ENCODE measurements at places on chromosomes 11 and 22. TPM values are rescaled to one million over a fixed set of nuclear protein-coding genes. Genes with fewer than 3 reads are reported as not detected.

- no peak overlapping the region for H3K27ac ChIP-seq
- H3K4me3 ChIP-seq = no peak overlapping the region
- peaks cover 4% of the 10 kb centered on the region for H3K36me3 ChIP-seq
- H3K4me1 ChIP-seq = peaks cover 16% of the 10 kb centered on the region
- DNase-seq = no peak
- no peaks in the 10 kb centered on the region for H3K27me3 ChIP-seq
Measured at GRCh38 chr11:68467201-68467834, 6.8 kb downstream of the PPP6R3 start.

GRCh38 chr22:50253046-50253915 is 2.2 kb upstream of the HDAC10 start:
- DNase-seq = no peak
- no peak overlapping the region for H3K4me3 ChIP-seq
- H3K27ac ChIP-seq = no peak overlapping the region

The TTC12 gene
- 22.9 TPM for polyA plus RNA-seq

DNA sequence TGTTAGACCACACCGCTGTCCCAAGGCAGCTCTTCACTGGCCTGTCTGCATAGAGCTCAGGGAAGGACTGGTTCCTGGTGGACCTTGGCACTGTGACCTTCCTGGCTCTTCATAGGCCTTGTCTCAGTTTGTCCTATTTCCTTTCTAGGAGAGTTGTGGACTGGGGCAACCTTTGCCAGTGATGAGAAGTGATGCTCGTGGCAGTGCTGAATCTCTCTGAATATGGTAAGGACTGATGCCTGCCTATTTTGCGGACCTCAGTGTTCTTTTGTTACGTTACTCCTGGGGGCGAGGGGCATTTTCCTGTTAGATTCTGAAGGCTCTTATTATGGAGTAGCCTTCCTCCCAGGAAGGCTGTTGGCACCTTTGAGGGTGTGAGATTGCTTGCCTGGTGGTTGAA is 24.2 kb downstream of the CABIN1 start:
- H3K27me3 ChIP-seq = no peaks in the 10 kb centered on the region
- no peak for DNase-seq
- peaks cover 6% of the 10 kb centered on the region for H3K36me3 ChIP-seq
- peaks cover 12% of the 10 kb centered on the region for H3K4me1 ChIP-seq

DNA sequence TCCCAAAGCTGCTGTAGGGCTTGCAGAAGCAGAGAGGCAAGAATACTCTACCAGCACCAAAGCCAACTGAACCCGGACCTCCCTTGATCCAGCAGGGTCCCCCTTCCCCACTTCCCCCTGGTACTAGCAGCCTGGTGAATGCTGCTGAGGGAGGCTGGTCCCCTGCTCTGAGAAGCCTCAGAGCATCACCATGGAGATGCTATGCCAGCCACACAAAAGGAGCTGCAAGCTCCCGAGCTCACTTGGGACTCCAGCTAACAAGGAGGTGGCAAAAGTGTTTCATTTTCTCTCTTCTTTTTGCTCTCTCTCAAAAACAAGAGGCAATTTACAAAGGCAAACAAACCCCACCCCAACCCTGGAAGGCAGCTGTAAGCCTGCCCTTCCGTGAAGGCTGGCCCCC is 509.8 kb downstream of the BUD13 start:
- no peaks in the 10 kb centered on the region for H3K4me1 ChIP-seq
- no peaks in the 10 kb centered on the region for H3K36me3 ChIP-seq
- H3K27ac ChIP-seq = no peak overlapping the region
- DNase-seq = no peak

The DDIAS gene
- polyA plus RNA-seq = 4.4 TPM

DNA sequence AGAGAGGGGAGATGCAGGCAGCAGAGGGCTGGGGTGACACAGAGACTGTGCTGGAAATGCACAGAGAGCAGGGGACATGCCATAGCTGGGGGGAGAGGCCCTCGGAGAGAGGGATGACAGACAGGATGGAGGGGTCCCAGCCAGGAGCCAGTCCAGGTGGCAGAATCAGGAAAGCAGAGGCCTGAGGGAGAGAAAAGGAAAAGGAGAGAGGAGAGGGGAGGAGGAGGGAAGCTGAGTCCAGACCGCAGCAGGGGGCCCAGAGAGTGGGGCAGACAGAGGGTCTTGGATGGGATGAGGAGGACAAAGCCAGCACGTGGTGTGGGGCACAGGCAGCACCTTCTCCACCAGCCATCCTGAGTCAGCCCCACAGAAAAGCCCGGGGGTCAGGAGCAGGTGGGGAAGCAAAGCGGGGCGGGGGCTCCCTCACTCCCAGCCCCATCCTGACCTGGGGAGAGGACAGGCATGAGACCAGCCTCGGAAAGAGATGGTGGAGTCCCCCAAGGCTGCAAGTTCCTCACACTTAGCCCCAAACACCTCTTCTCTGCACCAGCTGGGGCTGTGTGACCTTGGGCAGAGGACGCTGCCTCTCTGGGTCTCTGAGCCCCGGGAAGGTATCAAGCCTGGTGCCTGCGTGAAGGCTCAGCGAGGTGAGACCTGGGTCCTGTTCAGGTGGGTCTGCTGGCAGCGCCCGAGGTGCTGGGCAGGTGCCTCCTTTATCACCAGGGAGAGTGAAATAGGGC is 48.0 kb downstream of the IGLL1 start:
- H3K27me3 ChIP-seq = no peaks in the 10 kb centered on the region
- no peak overlapping the region for H3K27ac ChIP-seq
- H3K4me3 ChIP-seq = no peak overlapping the region
- H3K36me3 ChIP-seq = no peaks in the 10 kb centered on the region
- DNase-seq = peak; percentile 28
- peaks cover 16% of the 10 kb centered on the region for H3K4me1 ChIP-seq

The A4GALT gene
- 5.2 TPM for polyA plus RNA-seq

The KRTAP5-11 gene
- not detected for polyA plus RNA-seq

- no peak overlapping the region for H3K4me3 ChIP-seq
- no peaks in the 10 kb centered on the region for H3K36me3 ChIP-seq
- H3K27me3 ChIP-seq = no peaks in the 10 kb centered on the region
- H3K4me1 ChIP-seq = no peaks in the 10 kb centered on the region
Measured at GRCh38 chr22:44219101-44219870, 38.6 kb downstream of the PARVG start.

GRCh38 chr11:62338218-62338617 is 970 bp downstream of the ASRGL1 start:
- DNase-seq = no peak
- no peak overlapping the region for H3K27ac ChIP-seq
- H3K4me1 ChIP-seq = no peaks in the 10 kb centered on the region
- H3K4me3 ChIP-seq = peak overlapping the region; percentile 83
- no peaks in the 10 kb centered on the region for H3K36me3 ChIP-seq

All from SK-N-SH (cell line).